Activated CD4-positive, alpha-beta T cell treated with anti-CD3 and anti-CD28 coated beads, Interleukin-2, amount 10 ng/mL, durations not matched to agents 7 days and 5 days (primary cell): ENCODE measurements at places on chromosomes 6 and 20.
A peak's percentile ranks its signal among the peaks of the same experiment; 100 is the strongest.

GRCh38 chr6:36266913-36267644 lies 2.8 kb upstream of the PNPLA1 start:
- no peak for DNase-seq

DNA sequence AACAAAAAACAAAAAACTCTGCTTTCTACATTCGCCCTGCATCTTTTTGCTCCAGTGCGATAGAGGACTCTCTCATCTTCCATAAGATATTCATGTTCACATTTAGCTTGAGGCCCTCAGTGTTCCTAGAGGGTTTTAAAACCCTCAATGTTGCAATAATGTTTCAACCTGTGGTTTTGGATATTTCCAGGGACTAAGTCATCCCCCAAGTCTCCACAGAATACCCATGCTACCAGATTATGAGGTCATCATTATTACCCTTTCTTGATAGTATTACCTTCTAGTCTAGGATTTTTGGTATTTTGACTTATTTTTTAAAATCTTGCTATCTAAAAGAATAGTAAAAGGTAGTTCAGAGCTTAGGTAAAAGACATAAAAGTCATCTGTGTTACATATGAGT lies 480.5 kb upstream of the ID4 start:
- no peak for DNase-seq

DNA sequence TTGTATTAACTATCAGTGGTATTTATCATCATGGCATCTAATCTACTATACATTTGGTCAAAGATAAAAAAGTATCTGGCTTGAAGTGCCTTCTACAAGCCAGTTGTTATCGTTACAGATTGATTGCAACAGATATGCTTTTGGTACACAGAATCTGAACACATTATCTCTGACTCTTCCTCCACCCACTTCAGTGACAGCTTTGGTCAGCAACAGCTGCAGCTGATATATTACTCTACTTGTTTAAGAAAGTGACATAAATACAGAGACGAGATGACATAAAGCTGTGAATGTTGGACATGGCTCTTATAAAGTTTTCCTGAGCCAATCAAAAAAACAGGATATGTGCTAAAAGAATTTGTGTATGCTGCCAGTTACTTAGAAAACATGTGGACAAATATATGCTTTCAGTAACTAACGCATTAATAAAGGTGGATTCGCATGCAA lies 77.6 kb downstream of the HIVEP2 start:
- DNase-seq: no peak

GRCh38 chr6:167934426-167934864 lies 63.0 kb upstream of the KIF25 start:
- no peak for DNase-seq

- DNase-seq: no peak
Measured at GRCh38 chr6:17062871-17063440, 38.9 kb upstream of the STMND1 start.

GRCh38 chr6:40948570-40948969 lies 90.5 kb downstream of the UNC5CL start:
- DNase-seq: no peak

DNA sequence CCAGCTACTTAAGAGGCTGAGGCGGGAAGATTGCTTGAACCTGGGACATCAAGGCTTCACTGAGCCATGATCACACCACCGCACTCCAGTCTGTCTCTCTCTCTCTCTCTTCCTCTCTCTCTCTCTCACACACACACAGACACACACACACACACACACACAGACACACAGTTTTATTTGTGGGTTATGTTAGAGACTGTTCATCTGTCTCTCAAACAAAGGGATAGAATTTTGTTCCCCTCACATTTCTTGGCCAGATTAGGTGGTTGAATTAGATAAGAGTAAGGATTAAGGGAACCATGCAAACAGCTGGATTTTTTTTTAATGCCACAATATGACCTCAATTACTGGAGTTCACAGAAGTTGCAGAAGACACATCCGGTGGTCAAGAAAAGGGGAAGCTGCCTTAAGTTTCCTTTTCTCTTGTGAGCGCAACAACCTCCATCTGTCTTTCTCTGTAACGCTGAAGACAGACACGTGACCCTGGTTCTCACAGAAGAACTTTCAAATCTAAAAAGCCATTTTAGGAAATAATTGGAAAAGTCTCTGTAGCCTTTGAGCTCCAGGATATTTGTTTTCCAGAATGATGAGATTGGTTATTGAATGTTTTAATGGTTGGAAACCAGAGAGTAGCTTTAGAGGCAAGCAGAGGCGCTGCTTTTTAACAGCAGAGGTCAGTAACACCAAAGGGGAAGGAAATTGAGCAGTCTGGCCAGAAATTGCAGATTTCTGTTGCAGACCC lies 32.9 kb upstream of the LGSN start:
- DNase-seq: no peak

DNA sequence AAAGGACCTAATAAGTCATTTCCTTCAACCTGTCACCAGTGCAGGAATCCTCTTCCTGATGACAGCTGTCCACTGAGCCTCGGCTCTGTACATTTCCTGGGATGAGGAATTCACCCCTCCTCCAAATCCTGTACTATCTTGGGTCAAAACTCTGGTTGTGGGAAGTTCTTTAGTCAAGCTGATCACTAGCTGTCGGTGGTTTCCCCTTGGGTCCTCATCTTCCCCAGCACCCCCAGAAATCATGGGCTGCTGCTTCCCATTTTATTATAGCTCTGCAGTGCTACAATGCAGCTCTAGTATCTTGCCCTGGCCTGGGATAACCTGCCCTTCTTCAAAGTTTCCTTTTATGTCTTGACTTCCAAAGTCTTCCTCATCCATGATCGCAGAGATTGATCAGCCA lies 14.6 kb upstream of the ADA start:
- DNase-seq: no peak

DNA sequence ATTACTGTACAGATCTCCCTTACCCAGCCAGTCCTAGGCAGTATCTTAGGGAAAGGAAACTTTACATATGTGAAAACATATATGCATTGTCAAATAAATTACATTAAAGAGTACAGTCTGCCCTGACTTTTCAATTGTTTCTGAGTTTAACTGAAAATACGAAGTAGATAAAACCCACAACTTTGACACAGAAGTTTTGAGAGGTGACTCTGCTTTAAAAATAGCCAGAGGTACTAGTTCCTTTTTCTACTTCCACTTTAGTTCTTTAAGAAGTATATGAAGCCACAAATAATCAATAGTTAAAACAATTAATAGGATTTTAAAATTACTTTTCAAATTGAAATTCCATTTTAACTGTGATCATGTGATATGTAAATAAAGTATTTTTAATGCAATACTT lies 62.9 kb downstream of the BMP5 start:
- DNase-seq: no peak

GRCh38 chr6:43992783-43993644 lies 134.2 kb downstream of the MRPL14 start:
- no peak for DNase-seq

- no peak for DNase-seq
Measured at GRCh38 chr6:134511984-134512683, 194.2 kb upstream of the SGK1 start.

GRCh38 chr20:1108437-1108920 lies 9.9 kb upstream of the PSMF1 start:
- peak; percentile 56 for DNase-seq

DNA sequence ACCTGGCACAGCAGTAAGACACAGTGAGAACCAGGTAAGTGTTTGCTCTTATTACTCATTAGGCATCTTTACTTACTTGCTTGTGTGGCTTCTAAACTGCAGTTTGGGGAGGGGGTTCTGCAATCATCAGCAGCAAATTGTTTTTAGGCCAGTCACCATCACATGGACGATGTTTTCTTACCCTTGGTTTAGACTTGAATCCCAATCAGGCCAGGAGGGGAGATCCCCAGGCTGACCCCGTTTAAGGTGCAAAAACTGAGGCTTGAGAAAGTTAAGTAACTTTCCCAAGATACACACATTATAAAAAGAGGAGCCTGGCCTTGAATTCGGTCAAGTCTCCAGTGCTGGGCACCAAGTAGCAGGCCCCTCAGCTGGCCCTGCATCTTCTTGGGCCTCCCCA lies 51.8 kb upstream of the SLC32A1 start:
- DNase-seq: no peak

DNA sequence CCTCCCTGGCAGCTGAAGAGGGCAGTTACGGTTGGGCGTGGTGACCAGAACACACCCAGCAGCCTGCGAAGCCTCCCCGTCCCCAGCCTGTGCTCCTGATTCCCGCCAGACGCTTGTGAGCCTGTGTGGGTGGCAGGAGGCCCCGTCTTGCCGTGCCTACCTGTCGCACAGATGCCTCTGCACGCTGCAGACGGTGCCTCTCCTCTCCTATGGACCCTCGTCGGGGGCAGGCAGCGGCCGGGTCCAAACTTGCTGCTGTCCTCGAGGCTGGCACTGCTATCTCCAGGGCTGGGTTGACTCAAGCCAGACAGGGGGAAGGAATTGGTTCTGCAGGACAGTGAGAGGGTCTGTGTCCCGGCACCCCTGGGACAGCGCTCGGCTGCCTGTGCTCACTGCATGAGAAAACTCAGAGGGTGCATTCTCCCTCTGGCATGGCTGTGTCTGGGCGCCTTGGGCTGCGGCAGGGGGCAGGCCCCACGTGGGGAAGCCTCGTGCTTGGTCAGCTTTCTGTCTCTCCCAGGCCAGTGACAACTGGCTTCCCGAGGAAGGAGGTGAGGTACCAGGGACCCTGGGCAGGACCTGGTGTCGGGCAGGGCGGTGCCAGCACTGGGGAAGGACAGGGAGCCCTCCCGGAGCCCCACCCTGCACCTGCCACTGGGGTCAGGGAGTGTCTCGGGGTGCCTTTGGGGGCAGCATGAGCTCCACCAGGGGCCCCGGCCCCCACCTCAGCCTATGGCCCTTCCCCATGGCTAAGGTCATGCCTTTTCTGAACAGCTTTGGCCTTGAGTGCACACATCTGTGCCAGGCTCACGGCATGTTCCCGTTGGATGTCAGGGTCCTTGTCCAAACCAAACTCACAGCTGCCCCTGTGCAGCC lies 127.5 kb downstream of the TAF4 start:
- DNase-seq: no peak

- DNase-seq: peak; percentile 14
Measured at GRCh38 chr20:20664795-20665589, 47.5 kb downstream of the RALGAPA2 start.
